ENCODE measurements at places on chromosomes 5 and 9.

DNA sequence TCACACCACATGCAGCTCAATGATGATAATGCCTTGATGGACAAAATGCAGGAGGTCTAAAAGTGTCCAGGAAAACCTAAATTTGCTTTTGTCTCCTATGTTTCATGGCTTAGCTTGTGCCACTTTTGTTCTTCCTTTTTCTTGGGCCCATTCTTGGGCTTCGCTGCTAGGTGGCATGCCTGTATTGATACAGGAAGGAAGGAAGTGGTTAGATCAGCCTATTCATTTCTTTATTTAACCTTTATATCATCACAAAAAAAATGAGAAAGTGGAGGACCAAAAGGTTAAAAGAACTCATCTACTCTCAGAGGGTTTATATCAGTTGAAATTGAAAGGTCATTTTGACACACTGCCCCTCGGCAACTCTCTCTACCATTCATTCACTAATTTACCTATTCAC is 260.2 kb downstream of the ARHGAP26 start:
- no peaks in the 10 kb centered on the region for H3K36me3 ChIP-seq
- no peak overlapping the region for H3K27ac ChIP-seq
- H3K27me3 ChIP-seq = no peaks in the 10 kb centered on the region
- H3K4me1 ChIP-seq = peaks cover 3% of the 10 kb centered on the region

- no peak for DNase-seq
- H3K36me3 ChIP-seq = no peaks in the 10 kb centered on the region
- H3K27ac ChIP-seq = no peak overlapping the region
- peaks cover 3% of the 10 kb centered on the region for H3K4me1 ChIP-seq
- no peak overlapping the region for H3K4me3 ChIP-seq
- H3K27me3 ChIP-seq = no peaks in the 10 kb centered on the region
These were observed 43.1 kb upstream of the GLIPR2 start for GRCh38 chr9:36093384-36093783.

- no peaks in the 10 kb centered on the region for H3K36me3 ChIP-seq
- no peaks in the 10 kb centered on the region for H3K27me3 ChIP-seq
- no peak for DNase-seq
- no peaks in the 10 kb centered on the region for H3K4me1 ChIP-seq
- no peak overlapping the region for H3K4me3 ChIP-seq
These were observed 402.8 kb downstream of the MAT2B start for GRCh38 chr5:163908253-163908652.

DNA sequence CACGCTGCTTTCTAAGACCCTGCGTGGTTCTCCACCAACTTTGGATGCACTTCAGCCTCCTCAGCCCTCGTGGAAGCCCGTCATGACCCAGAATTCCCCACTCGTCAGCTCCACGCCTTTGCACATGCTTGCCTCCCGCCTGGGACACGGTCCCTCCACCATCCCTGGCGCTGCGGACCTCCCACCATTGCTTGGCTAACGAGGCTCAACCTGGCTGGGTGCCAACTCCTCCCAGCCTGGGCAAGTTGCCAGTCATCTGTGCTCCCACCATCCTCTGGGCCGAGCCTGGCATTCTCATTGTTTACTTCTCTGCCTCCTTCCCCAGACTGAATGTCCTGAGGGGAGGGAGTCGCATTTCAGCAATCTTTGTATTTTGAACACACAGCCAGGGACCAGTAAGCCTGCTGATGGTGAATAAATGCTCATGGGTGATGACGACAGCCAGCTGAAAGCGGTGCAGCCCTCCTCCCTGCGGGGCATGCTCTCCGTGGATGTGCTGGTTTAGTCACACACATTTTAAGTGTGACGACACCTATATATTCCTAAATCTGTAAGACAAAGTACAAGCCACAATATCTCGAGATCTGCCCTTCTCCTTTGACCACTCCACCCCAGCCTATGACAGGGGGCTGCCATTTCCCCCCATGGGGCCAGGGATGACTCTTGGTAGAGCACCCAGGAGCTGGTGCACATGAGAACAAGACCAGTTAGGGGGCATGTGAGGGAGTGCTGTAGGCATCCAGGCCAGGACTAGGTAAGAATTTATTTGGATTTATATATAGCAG is 37.6 kb downstream of the ANKRD33B start:
- no peak overlapping the region for H3K4me3 ChIP-seq
- H3K4me1 ChIP-seq = peaks cover 11% of the 10 kb centered on the region
- DNase-seq = peak; percentile 77
- no peaks in the 10 kb centered on the region for H3K36me3 ChIP-seq

GRCh38 chr9:18608371-18608770 is 134.4 kb downstream of the ADAMTSL1 start:
- no peak for DNase-seq
- no peaks in the 10 kb centered on the region for H3K27me3 ChIP-seq
- no peak overlapping the region for H3K27ac ChIP-seq

DNA sequence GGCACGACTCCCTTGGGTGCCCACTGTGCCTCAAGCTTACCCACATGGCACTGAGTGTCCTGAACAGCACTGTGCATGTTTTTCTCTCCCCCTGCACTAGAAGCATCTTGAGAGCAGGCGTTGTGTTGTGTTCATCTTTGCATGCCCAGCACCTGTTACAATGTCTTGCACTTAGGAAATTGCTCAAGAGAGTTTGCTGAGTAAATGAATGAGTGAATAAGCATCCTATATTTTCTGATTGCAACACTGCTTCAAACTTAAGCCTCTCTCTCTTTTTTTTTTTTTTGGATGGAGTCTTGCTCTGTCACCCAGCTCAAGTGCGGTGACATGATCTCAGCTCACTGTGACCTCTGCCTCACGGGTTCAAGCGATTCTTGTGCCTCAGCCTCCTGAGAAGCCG is 94.5 kb downstream of the LMNB1 start:
- no peak overlapping the region for H3K27ac ChIP-seq
- peaks cover 6% of the 10 kb centered on the region for H3K4me1 ChIP-seq
- H3K36me3 ChIP-seq = no peaks in the 10 kb centered on the region
- H3K27me3 ChIP-seq = no peaks in the 10 kb centered on the region

GRCh38 chr9:109497226-109498153 is 617 bp downstream of the PTPN3 start:
- no peaks in the 10 kb centered on the region for H3K36me3 ChIP-seq
- H3K4me1 ChIP-seq = no peaks in the 10 kb centered on the region
- H3K4me3 ChIP-seq = peak overlapping the region; percentile 46
- no peak overlapping the region for H3K27ac ChIP-seq
- H3K27me3 ChIP-seq = peaks cover 54% of the 10 kb centered on the region
- DNase-seq = no peak

- DNase-seq = no peak
- H3K4me3 ChIP-seq = no peak overlapping the region
- H3K27me3 ChIP-seq = no peaks in the 10 kb centered on the region
- H3K4me1 ChIP-seq = no peaks in the 10 kb centered on the region
These were observed 514.1 kb upstream of the MEF2C start for GRCh38 chr5:89397096-89397495.

DNA sequence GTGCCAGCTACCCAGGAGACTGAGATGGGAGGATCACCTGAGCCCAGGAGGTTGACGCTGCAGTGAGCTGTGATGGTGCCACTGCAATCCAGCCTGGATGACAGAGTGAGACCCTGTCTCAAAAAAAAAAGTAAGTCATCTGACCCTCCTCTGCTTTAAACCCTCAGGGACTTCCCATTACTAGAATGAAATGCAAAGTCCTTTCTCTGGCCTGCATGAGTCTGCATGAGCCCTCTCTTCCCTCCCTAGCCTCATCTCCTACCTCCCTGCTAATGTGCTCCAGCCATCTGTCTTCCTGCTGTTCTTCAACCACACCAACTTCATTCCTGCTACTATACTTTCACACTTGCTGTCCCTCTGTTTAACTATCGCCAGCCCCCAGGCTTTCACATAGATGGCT is 15.3 kb downstream of the IL5 start:
- H3K27ac ChIP-seq = no peak overlapping the region
- no peaks in the 10 kb centered on the region for H3K36me3 ChIP-seq
- H3K4me1 ChIP-seq = no peaks in the 10 kb centered on the region
- no peak overlapping the region for H3K4me3 ChIP-seq
- no peak for DNase-seq

DNA sequence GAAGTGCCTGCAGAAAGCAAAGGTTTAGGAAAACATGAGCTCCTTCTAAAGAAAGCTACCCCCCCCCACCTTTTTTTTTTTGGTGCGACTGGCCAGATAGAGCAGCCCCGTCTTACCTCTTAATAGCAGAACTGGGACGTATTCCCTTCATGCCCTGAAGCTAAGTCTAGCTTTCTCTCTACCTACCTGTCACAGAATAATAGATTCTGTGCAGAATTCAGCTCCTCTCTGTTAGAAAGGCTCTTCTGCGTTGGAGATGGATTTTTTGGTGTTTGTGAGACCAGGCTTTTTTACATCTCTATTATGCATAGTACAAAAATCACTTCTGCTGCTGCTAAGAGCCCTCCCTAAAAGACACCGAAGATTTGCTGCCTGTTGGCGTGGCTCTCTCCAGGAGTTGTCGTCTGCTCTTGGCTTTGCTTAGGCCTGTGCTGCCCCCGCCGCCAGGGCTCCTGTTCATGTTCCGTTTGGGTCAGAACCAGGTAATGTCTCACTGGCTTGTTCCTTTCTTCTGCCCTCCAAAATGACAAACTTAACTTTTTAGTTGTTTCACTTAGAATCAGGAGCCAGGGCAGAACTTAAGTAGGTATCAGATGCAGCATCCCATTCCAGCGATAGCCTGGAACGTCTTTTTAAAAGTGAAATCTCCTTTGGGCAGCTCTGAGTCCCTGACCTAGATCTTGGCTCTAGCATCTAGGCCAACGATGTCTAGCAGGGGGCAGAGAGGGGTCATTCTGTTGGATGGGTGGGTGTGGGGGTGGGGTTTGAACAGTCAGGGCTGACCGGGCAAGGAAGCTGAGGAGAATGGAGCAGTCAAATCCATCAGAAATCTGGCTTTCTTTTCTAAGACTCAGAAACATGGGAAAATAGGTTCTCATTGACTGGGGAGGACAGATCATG is 2.5 kb downstream of the TRIO start:
- no peaks in the 10 kb centered on the region for H3K27me3 ChIP-seq
- H3K4me3 ChIP-seq = peak overlapping the region; percentile 79
- no peaks in the 10 kb centered on the region for H3K36me3 ChIP-seq
- H3K27ac ChIP-seq = peak overlapping the region; percentile 88
- no peak for DNase-seq

GRCh38 chr5:7419846-7420245 is 23.9 kb downstream of the ADCY2 start:
- DNase-seq = no peak
- H3K27ac ChIP-seq = no peak overlapping the region
- H3K27me3 ChIP-seq = no peaks in the 10 kb centered on the region
- H3K4me3 ChIP-seq = no peak overlapping the region
- H3K4me1 ChIP-seq = no peaks in the 10 kb centered on the region

- H3K4me1 ChIP-seq = peaks cover 18% of the 10 kb centered on the region
- H3K27ac ChIP-seq = peak overlapping the region; percentile 71
- peak; percentile 73 for DNase-seq
- H3K4me3 ChIP-seq = no peak overlapping the region
- no peaks in the 10 kb centered on the region for H3K36me3 ChIP-seq
- H3K27me3 ChIP-seq = no peaks in the 10 kb centered on the region
These were observed 9.4 kb upstream of the SLC6A7 start for GRCh38 chr5:150180241-150181026.

Data from upper lobe of right lung (tissue), 1 donor.